Ovary (tissue), 10 donors: ENCODE measurements at places on chromosomes 6 and 20. TPM values are rescaled to one million over a fixed set of nuclear protein-coding genes. Genes with fewer than 3 reads are reported as not detected.

- no peak for DNase-seq
These were observed 46.7 kb downstream of the PRKN start for GRCh38 chr6:162680871-162681270.

DNA sequence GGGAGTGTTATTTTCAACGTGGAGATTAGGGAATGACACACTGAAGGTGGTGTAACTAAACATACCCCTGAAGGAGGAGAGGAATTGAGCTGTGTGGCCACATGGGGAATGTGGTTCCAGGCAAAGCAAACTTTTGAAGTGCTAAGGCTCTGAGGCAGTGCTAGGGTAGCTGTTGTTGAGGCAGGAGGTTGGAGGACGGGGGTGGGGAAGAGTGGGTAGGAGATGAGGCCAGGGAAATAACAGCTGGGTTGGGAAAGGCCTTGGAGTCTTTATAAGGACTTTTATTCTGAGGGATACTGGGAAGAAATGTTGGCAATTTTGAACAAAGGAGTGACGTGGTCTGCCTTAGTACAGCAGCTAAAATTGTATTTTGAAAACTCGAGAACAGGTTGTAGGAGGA, 13.0 kb downstream of the RPRD1B start:
- no peak for DNase-seq

- DNase-seq: no peak
These were observed 80.7 kb downstream of the RREB1 start for GRCh38 chr6:7188492-7188891.

- DNase-seq: no peak
These were observed 30.2 kb downstream of the CCDC170 start for GRCh38 chr6:151524059-151524458.

GRCh38 chr20:34143951-34144350, 31.9 kb upstream of the EIF2S2 start:
- no peak for DNase-seq

DNA sequence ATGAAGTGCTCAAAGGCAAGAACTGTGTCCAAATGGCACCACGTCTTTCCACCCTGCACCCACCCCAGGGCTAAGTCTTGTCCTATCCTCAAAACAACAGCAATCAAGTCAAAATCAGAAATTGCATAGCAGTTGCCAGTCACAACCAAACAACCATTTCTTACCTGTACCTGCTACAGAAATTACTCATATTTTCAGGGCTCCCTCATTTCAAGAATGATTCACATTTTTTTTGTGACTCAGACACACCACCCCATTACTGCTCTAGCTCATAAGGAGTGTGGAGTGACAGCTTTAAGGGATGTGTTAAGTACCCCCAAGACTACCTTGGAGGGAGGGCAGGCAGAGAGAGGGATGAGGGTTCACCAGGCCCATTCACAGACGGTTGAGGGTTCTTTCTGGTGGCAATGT, 111.7 kb downstream of the TRERF1 start:
- DNase-seq: no peak

The TUBB2B gene
- 1.7 TPM for total RNA-seq

The ZNF311 gene
- 2.6 TPM for total RNA-seq
